ENCODE measurements at places on chromosomes 1 and 21.

DNA sequence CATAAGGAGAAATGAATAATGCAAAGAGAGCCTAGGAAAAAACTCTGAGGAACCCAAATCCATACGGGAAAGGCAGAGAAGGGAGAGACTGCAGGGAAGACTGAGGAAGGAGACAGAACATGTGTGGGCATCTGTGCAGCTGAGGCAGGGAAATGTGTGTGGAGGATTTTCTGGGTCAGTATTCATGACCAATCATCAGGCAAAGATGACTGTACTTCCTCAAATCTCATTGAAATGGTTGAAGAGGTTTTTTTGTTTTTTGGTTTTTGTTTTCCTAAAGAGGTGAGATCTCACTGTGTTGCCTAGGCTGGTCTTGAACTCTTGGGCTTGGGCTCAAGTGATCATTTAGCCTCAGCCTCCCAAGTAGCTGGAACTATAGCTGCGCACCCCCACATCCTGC is 15.7 kb downstream of the DIP2A start:
- no peak for DNase-seq

DNA sequence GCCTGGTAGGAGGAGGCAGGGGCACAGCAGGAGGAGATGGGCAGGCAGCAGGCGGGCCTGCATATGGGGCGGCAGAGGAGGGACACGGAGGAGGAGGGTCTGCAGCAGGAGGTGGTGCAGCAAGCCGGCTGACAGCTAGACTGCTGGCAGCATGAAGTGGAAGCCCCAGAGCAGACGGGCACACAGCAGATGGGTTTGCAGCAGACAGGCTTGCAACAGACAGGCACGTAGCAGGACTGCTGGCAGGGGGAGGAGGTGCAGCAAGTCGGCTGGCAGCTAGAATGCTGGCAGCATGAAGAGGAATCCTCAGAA is 615 bp downstream of the KRTAP10-5 start:
- DNase-seq: no peak

- DNase-seq: no peak
These were observed 3.4 kb upstream of the PLCH2 start for GRCh38 chr1:2472561-2473177.

- DNase-seq: no peak
These were observed 123.1 kb upstream of the ADAR start for GRCh38 chr1:154730986-154731489.

GRCh38 chr1:172125812-172126430 is 284.6 kb downstream of the DNM3 start:
- no peak for DNase-seq

- DNase-seq: no peak
These were observed 19.1 kb downstream of the FUCA1 start for GRCh38 chr1:23848673-23849616.

DNA sequence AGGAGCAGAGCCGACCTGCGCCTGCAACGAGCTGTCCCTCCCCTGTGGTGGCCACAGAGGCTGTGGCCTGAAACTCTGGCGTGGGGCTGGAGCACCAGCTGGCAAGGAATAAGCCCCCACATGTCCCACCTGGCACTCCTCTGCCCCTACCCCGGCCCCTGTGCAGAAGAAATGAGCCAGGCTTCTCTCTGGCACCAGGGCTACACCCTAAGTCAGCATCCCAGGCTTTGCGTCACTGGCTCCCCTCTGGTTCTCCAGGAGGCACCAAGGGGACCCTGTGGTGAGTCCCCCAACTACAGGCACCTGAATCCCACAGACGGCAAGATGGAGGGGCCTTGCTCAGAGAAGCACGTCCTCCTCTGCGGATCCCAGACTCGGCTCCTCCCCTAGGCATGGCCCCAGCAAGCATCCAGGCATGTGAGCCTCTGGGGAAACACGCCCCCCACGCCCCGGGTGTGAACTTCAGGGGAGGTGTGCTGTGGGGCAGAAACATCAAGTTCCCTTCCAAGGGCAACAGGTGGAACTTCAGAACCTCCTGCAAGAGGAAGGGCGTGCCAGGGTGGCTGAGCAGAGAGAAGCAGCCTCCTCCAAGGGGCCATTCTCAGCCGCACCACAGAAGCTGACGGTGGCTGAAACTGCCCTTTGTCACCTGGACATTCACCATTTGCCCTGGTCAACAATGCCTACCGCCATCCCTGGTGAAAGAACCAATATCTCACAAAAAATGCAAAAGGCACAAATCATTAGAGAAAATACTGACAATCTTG is 2.9 kb downstream of the KRTAP10-7 start:
- DNase-seq: no peak

DNA sequence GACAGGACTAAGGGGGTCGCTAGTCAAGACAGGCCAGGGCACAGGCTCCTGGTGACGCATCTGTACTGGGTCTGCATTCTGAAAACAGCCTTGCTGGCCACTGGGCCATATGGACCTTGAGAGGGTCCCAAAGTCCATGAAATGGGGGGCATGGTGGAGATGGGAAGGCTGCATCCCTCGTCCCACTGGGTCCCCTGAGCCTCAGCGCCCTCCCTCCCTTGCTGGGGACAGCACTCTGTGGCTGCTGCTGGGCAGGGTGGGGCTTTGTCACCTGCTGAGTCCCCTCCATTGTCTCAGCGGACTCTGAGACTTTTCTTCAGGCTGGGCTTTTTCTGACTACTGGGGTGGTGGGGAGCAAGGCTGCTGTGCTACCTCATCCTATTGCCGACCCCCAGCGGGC is 205.2 kb downstream of the RHOU start:
- no peak for DNase-seq

- peak; percentile 68 for DNase-seq
These were observed 1.3 kb downstream of the GNG12 start for GRCh38 chr1:67831850-67832513.

GRCh38 chr21:40445349-40445921 is 401.5 kb downstream of the DSCAM start:
- DNase-seq: no peak

- DNase-seq: no peak
These were observed 247.4 kb downstream of the RHOU start for GRCh38 chr1:228982637-228983036.

- no peak for DNase-seq
These were observed 20.6 kb upstream of the NPL start for GRCh38 chr1:182768963-182769362.
